ENCODE measurements at places on chromosomes 11 and 22.

GRCh38 chr22:22728382-22728781 is 84.0 kb downstream of the GGTLC2 start:
- no peak for DNase-seq

- DNase-seq = no peak
These were observed 83.0 kb downstream of the ISX start for GRCh38 chr22:35148866-35149548.

GRCh38 chr22:44505796-44506354 is 7.8 kb upstream of the RTL6 start:
- no peak for DNase-seq

GRCh38 chr11:45857961-45858474 is 10.7 kb downstream of the CRY2 start:
- DNase-seq = no peak

DNA sequence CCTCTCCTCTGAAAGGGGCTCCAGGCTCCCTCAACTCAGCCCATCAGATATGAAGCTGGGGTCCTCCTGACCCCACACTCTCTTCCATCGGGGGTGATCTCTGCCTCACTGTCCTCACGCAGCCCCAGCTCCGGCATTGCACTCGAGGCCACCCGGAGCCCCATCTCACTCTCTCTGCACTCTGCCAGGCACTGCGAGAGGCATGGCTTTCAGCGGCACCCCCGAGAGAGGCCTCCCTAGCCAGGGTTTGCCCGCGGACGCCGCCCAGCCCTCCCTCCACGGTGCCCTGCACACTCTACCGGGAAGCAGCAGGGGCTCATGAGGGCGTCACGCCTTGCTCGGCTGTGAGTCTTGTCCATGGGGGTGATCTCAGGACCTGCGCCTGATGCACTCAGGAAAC is 436.2 kb downstream of the BRD1 start:
- DNase-seq = no peak
